Muscle of back (tissue), 13 donors: ENCODE measurements at places on chromosomes 13 and 19.

- DNase-seq: no peak
These were observed 146.8 kb downstream of the KCNRG start for GRCh38 chr13:50162001-50162400.

- peak; percentile 91 for DNase-seq
These were observed at the start of gene TSEN34 for GRCh38 chr19:54191011-54191810. TSEN34 (plus strand) TSS chr19:54191308; CDS start chr19:54191365, 57 bp downstream.

DNA sequence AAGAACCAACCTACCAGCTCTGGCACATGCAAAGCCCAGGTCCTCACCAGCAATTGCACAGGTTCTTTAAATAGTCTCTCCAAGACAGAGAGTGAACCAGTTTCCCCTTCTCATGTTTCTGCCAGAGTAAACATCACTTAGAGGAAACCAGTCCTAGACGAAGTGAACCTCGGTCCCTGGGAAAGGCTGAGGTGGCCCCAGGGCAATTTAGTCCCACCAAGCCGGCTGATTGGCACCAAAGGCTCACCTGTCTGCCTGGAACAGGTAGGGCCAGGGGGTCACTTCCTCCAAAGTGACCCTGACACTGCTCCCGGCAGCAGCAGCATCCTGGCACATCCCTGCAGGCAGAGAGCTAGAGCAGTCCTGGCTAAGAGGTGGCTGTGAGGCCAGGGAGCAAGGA is 122.9 kb upstream of the ZNF507 start:
- no peak for DNase-seq

- no peak for DNase-seq
These were observed at the start of gene PLPPR3 for GRCh38 chr19:821825-822503. PLPPR3 (minus strand) TSS chr19:821955; CDS start chr19:821559, 396 bp downstream.

GRCh38 chr13:44685641-44686040 is 109.5 kb upstream of the TSC22D1 start:
- DNase-seq: no peak
